ENCODE measurements at places on chromosomes 6 and 20. TPM values are rescaled to one million over a fixed set of nuclear protein-coding genes. Genes with fewer than 3 reads are reported as not detected.

The CAP2 gene
- total RNA-seq, result 6.3 TPM

The C6orf118 gene
- not detected for total RNA-seq

The RIMS1 gene
- under 0.01 TPM for total RNA-seq

The ZSCAN23 gene
- 1.7 TPM for total RNA-seq

The BPI gene
- total RNA-seq, result not detected

The SLC35D3 gene
- not detected for total RNA-seq
